GM03348 (cell line): ENCODE measurements at places on chromosomes 1 and 21.

GRCh38 chr1:23122023-23122748 lies 46.5 kb downstream of the LUZP1 start:
- DNase-seq, result peak; percentile 38

GRCh38 chr1:228385232-228385631 lies 21.4 kb downstream of the TRIM11 start:
- no peak for DNase-seq

DNA sequence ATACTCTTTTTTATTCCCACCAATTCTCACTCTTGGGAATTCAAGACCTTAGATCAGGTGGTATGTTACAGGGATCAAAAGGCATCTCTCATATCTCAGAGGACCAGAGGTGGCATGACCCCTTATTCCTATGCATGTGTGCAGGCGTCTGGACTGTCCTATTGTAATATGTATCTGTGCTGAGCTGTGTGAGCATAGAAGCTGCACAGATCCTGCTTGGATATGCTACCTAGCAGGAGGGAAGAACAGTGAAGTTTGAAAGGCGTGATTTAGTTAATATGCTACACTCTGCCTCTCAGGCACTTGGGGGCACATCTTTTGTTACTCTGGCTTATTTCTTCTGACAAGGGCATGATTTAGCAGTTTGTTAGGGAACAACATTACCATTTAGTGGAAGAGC lies 86.7 kb upstream of the ZRANB2 start:
- no peak for DNase-seq

- DNase-seq, result no peak
These were observed 39.3 kb downstream of the ELK4 start for GRCh38 chr1:205592443-205593003.

DNA sequence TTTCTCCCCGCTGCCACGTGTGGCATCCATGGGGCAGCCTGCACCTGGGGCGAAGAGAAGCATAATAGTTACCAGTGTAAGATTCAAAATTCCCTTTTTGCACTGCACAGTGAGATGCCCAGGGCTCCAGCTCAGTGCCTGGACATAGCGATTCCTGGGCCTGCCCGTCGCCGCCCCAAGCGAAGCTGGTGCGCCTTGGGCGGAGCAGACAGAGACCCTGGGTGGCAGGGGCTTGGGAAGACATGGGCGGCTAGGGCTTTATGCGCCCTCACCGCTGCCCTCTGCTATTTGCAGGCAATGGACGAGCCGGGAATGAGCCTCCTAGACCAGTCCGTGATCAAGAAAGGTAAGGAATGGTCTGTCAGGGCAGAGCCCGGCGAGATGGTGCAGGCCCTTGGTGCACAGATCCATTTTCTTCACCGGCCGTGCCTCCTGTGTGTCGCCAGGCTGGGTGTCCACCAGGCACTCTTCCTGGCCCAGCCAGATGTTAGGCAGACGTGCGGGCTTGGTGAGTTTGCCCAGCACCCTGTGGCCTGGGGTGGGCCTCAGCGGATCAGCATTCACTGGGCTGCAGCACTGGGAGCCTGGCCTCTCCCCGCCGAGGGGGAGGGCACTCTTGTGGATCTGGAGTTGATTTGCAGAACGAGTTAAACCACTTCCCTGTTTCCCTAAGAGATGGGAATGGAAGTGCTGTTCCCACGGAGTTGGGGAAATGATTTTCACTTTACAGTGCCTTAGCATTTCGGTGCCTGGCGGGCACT lies 1.7 kb downstream of the TFAP2E start:
- DNase-seq, result no peak

- no peak for DNase-seq
These were observed 24.5 kb upstream of the DISC1 start for GRCh38 chr1:231601824-231602672.

- DNase-seq, result no peak
These were observed 11.5 kb downstream of the CNST start for GRCh38 chr1:246577720-246578106.

DNA sequence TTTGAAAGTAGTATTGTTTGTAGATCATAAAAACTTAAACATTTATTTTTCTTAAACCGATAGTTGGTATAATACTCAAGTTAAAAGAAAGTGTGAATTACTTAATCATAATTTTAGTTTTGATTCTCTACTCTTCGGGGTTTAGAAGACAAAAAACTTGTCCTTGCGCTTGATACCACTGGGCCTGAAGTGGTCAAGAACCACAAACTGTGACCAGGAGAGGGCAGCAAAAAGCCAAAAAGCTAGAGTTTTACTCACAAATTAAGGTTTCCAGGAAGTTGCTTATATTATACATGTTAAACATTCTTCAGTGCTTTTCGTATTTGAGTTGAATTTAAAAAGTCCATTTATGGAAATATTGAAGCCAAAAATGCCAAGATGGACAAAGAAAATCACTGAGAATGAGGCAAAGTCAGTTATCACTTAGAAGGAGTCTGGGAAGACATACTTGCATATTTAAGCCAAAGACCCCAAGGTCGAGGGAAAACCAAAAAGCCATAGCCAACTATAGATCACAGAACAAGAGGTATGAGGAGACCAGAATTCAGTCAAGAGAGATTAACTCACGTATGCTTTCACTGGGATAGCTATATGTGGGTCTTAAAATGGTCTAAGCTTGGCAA lies 34.2 kb downstream of the EFCAB7 start:
- peak; percentile 55 for DNase-seq

DNA sequence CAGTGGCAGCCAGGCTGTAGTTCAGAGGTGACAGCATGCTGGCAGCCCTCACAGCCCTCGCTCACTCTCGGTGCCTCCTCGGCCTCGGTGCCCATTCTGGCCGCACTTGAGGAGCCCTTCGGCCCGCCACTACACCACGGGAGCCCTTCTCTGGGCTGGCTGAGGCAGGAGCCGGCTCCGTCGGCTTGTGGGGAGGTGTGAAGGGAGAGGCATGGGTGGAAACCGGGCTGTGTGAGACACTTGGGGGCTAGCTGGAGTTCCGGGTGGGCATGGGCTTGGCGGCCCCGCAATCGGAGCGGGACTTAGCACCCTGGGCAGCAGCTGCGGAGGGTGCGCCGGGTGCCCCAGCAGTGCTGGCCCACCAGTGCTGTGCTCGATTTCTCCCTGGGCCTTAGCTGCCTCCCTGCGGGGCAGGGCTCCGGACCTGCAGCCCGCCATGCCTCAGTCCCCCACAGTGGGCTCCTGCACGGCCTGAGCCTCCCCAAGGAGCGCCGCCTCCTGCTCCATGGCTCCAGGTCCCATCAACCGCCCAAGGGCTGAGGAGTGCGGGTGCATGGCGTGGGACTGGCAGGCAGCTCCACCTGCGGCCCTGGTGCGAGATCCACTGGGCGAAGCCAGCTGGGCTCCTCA lies 396.8 kb downstream of the FAM72C start:
- no peak for DNase-seq

DNA sequence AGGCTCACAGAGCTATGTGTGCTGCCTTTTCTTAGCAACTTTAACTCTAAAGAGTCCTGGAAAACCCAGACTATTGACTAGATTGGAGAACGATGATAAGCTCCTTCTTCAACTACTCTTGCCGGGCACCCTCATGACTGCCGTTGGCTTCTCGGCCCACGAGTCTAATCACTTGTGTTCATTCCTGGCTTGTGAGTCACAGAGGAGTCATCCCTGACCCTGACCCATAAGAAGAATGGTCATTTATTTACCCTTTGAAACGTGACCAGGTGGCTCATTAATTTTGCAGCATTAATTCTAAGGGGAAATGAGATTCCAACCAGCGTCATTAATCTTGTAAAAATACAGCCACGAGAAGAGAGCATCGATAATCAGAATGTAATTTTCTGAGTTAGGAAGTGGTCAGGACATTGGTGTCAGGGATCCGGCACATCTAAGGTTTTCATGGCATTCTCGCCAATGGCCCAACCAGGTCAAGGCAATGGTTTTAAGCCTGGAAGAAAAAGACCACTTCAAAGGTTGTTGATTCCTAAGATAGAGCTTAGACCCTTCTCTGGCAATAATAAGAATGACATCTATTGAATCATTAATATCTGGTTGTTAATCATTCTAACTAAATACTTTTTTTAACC lies 183.6 kb upstream of the RUNX1 start:
- DNase-seq, result no peak

GRCh38 chr1:148347781-148348180 lies 135.3 kb downstream of the PPIAL4G start:
- DNase-seq, result no peak

GRCh38 chr1:245108246-245108645 lies 46.5 kb upstream of the KIF26B start:
- no peak for DNase-seq

DNA sequence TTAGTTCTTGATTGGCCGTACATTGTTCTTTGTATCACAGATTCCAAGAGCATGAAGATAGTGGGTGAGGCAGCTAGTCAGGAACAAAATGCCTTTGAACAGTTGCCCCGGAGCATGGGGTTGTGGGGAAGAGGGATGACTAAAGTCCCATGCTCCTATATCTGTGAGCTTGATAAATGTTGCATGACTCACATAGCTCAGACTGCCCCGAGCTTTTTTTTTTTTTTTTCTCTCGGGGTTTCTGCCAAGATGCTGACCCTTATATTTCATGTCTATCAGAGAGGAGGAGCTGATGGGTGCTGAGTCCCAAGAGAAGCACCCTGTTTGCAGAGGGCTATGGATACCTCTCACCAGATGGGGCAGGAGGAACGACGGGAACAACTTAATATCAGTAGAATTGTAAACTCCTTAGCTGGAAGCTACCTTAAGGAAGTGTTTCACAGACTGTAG lies 40.6 kb downstream of the SRRM1 start:
- peak; percentile 84 for DNase-seq

DNA sequence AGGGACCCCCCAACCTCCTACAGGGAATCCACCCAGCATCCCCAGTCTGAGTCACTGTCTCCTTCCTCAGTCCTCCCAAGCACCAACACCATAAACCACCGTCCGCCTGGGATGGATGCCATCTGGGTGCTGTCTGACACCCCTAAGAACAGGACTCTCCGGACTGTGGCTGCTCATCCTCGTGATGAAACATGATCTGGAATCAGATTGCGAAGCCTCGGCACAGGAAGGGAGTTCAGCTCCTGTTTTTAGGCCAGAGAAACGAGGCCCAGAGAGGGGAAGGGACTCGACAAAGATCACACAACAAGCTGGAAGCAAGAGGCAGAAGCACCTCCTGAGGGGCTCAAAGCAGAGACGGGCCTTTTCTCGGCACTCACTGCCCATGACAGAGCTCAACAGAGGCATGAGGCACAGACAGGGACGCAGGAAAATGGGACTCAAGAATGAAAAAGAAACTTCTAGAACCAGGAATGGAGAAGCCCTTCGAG lies 8.4 kb downstream of the KCNN3 start:
- DNase-seq, result peak; percentile 52

GRCh38 chr1:91124989-91125417 lies 103.2 kb upstream of the ZNF644 start:
- no peak for DNase-seq

DNA sequence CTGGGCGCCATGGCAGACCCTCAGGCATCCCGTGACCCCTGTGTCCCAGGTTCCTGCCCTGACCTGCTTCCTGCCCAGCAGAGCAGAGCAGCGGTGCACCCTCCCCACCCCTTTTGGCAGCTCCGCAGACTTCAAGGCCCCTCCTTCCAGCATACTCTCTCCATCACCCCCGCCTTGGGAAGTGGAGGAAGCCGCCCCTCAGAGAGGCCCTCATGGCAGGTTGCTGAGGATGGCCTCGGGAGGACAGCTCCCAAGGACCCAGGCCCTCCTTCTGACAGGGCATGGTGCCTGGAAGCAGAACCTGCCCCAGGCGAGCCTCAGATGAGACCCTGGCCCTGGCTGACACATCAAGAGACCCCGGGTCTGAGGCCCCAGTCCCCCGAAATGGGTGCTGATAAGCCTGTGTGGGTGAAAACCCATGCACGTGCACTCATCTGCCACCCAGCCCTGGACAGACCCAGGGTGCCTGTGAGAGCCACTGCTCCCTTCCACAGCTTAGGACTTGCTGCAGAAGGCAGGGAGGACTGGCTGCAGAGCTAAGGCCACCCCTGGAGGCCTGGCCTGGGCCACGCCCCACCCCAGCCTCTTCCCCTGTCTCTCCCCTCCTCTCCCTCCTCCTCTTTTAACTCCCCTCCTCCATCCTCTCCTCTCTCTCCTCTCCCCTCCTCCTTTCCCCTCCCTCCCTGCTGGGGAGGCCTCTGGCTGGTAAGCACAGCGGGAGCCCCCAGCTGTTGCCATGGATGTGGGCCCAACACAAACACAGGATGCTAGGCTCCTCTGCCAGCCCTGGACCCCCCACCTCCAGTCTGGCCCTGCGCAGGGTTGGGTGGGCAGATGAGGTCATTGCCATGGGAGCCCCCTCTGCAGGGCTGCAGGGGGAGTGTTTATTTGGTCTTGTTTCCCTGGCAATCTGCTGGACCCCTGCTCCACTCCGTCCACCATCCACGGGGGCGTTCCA lies 33.7 kb downstream of the WNT9A start:
- no peak for DNase-seq

DNA sequence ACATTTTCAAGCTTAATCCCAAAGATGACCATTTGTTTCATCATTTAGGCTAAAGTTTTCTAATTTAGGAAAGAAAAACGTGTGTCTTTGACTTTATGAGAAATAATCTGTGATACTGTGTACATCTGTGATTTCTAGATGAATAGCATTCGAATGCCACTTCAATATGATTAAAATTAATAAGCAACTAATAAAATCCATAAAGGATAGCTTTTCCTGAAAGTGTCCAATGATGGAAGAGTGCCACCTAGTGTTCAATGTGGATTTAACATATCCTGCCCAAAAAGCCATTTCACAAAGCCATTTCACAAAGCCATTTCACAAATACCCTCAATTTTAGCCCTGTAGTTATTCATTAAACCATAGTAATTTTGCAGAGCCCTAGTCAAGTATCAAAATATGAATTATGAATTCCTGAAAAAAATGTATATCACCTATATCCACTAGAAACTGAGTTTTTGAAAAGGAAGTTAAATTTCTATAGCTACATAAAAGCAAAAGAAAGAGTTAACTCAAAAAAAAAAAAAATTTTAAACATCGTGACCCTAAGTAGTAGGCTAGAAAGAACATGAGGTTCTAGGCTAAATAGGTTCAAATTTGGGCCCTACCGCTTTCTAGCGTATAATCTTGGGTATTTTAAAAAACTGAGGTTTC lies 19.1 kb downstream of the NME7 start:
- DNase-seq, result peak; percentile 10

- DNase-seq, result no peak
These were observed 39.4 kb upstream of the BCL10 start for GRCh38 chr1:85315789-85316188.

- DNase-seq, result no peak
These were observed 18.6 kb downstream of the CDC42BPA start for GRCh38 chr1:227299688-227300087.

- DNase-seq, result no peak
These were observed 13.4 kb upstream of the TTC22 start for GRCh38 chr1:54814571-54814970.

DNA sequence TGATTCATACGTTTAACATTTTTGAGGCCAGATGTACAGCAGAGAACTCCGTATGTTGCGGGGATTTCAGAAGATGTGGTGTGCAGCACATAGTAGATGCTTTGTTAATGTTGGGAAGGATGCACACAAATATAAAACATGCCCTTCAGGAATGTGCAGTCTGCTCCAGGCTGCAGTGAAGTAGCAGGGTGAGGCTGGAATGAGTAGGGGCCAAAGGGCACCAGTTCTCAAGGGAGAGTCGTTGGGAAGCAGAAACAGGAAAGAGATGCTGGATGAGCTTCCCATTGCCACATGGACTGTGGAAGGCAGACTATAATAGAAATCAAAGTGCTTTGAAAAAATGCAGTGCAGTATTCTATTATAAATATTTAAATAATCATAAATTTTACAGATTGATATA lies 126.9 kb downstream of the NOS1AP start:
- no peak for DNase-seq

GRCh38 chr1:244896550-244896949 lies 32.2 kb upstream of the HNRNPU start:
- DNase-seq, result peak; percentile 36

GRCh38 chr1:18646786-18647410 lies 16.3 kb downstream of the PAX7 start:
- no peak for DNase-seq
